ENCODE measurements at places on chromosomes 3 and 15.

GRCh38 chr3:104323226-104323625 lies 1043.5 kb upstream of the ALCAM start:
- no peak for DNase-seq

DNA sequence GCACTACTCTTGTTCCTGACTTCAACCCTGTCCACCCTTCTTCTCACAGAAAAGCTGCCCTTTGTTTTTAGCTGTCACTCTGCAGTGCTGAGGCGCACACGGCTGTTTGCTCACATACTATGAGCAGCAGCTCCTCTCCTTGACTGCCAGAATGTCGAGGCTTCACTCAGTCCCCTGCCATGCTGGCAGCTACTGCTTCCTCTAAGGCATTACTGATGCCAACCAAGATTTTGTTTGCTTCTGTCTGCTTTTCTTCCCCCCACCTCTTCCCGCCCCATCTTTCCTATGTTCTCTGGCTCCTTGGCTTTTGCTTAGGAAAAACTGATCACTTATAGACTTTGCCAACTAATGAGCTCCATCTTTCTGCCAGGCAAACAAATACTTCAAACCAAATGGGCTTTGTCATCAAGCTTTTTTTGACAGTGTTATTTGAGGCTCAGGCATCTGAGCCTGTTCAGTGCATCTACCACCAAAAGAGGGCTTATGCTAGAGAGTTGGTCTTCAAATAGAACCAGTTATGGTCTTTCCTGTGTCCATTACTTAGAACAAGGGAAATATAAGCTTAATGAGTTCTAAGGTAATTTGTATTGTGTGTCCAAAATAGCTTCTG lies 81.0 kb downstream of the FBXL2 start:
- DNase-seq, result no peak

DNA sequence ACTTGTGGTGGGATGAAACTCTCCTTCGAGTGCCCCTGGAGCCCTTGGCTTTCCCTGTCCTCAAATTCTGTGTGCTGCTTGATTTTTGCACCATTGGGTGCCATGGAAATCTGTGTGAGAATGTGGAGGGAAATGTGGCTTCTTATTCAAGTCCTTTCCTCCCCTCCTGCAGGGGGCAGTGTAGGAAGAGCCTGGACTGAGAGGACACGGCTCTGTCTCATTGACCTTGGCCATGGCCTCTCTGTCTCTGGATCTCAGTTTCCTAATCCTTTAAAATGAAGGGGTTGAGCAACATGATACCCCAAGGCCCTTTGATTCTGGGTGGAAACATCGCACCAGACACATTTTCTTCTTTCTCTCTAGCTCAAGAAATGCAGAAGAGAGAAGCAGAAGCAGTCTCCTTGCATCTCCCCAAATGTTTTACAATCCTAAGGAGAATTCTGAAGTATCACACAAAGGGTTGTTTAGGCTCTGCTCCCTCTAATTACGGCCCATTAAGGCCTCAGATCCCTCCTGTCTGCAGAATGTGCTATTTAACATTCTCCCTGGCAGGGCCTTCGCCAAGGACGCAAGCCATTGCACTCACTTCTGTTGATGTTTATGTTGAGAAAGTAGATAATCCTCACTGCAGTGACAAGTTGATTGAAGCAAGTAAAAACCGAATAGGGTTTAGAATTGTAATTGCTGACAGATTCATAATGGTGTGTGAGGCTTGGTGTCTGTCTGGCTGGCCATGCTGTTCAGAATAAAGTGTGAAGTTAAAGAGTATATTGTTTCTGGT lies 169.1 kb downstream of the TPRG1 start:
- peak; percentile 15 for DNase-seq

GRCh38 chr15:40097968-40098476 lies 10.7 kb downstream of the BMF start:
- no peak for DNase-seq

DNA sequence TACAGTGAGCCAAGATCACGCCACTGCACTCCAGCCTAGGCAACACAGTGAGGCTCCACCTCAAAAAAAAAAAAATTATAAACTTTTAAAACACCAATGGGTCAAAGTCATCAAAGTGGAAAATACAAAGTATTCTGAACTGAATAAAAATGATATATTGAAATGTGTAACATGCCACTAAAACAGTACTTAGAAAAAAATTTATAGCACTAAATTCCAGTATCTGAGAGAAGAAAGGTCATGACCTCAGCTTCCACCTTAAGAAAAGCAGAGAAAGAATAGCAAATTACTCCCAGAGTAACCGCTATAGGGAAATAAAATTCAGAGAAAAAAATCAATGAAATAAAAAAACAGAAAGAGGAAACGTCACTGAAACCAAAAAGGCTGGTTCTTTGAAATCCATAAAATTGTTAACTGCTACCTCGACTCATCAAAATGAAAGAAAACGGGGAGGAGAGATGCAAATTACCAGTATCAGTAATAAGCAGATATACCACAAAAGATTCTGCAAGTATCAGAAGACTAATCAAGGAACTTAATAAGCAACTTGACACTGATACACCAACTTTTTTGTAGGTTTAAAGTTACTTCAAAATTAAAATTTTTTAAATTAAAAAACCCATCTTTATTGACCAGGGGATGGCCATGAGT lies 20.8 kb downstream of the ATP13A3 start:
- peak; percentile 11 for DNase-seq

DNA sequence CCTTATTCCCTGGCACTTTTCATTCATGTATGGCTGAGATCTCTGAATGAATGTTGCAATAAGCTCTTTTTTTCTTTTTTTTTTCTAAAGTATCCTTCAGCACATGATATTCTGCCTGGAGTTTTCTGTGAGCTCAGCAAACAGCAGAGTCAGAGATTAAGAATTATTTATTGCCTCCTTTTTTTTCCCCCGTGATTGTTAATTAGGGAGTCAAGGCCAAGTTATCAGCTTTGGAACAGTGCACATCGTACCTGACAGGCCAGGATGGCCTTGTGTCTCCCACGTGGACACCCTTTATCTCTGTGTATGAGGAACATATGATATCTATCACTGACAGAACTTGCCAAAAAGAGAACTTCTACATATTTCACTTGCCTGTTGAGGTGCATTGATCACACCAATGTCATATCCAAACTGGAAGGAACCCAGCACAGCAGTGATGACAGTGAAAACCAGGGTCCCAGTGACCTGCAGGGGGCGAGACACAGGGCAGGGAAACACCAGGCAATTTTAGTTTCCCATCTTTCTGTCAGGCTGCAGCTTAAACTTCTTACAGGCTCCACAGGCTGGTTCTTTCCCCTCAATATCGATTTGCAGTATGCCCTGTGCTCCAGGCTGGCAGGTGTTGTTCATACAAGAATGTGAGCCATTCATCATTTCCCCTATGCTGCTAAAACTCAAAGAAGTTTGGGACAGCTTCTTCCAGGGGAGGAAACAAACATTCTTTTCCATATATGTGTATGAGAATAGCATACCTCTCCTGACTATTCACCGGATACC lies 8.2 kb downstream of the SLC2A2 start:
- no peak for DNase-seq

- no peak for DNase-seq
Measured at GRCh38 chr3:10453431-10454163, 51.8 kb downstream of the ATP2B2 start.

GRCh38 chr3:30245858-30246622 lies 360.4 kb upstream of the TGFBR2 start:
- no peak for DNase-seq

DNA sequence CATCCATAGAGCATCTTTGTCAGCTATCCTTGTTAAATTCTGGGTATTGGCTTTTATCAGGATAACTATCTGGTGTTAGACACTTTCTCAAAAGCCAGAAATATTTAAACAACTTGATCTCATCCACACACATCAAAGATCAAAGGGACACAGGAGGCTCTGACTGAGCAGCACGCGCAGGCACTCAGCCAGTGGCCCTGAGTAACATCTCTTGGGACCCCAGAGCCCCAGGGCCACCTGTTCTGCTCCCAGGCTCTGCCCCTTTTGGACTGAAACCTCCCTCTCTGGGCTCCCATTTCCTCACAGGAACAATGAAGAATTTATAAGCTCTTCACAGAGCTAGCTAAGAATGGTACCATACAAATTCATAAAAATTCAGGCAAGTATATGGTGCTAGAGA lies 16.1 kb downstream of the ATP10A start:
- no peak for DNase-seq

DNA sequence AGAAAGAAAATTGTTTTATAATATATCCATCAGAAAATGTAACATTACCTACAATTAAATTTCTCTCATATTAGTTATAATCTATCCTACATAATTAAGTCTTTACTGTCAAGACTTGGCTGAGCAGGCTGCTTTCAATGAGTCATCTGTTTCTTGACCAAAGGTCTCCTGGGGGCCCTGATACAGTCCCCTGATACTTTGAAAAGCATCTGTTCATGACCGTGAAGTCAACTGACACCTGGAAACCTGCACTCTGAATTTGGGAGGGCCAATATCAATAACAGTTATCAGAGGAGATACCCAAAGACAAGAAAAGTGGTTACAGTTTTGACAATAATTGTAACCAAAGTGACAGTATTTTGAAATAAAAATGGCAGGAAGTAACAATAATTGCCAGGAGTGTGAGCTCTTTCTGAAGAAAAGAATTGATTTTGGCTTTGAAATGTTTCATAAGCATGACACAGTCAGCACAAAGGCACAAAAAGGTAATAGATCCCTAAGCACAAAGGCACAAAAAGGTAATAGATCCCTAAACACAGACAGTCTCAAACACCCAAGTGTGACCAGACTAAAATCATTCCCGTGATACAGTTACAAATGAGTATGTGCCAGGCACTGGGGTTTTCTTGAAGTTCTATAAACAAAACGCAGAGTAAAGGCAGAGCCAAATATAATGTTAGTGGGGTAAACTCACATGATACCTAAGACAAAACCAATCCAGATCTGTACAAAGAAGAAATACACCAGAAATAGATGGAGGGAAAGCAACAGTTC lies 260.7 kb downstream of the PLOD2 start:
- DNase-seq, result no peak

DNA sequence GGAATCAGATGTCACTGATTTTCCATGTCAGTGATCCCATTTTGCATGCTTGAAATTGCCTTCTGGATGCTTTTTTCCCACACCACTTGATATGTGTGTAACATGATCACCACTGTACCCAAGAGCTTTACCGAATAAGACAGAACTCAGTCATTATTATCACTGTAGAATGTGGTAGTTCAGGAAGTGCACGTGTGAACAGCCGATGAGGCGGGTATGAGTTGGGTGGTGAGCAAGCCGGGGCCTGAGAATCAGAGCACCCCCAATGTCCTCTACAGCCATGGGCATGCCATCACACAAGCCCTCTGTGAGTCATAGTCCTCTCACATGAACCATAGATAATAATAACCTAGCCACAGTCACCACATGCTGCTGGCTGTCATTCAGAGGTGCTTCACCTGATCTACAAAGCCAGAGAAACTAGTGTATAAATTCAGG lies 470.8 kb downstream of the SOX2 start:
- no peak for DNase-seq

GRCh38 chr15:43440721-43441281 lies 52.2 kb downstream of the TP53BP1 start:
- peak; percentile 44 for DNase-seq

GRCh38 chr15:53962646-53963561 lies 15.3 kb upstream of the UNC13C start:
- no peak for DNase-seq

DNA sequence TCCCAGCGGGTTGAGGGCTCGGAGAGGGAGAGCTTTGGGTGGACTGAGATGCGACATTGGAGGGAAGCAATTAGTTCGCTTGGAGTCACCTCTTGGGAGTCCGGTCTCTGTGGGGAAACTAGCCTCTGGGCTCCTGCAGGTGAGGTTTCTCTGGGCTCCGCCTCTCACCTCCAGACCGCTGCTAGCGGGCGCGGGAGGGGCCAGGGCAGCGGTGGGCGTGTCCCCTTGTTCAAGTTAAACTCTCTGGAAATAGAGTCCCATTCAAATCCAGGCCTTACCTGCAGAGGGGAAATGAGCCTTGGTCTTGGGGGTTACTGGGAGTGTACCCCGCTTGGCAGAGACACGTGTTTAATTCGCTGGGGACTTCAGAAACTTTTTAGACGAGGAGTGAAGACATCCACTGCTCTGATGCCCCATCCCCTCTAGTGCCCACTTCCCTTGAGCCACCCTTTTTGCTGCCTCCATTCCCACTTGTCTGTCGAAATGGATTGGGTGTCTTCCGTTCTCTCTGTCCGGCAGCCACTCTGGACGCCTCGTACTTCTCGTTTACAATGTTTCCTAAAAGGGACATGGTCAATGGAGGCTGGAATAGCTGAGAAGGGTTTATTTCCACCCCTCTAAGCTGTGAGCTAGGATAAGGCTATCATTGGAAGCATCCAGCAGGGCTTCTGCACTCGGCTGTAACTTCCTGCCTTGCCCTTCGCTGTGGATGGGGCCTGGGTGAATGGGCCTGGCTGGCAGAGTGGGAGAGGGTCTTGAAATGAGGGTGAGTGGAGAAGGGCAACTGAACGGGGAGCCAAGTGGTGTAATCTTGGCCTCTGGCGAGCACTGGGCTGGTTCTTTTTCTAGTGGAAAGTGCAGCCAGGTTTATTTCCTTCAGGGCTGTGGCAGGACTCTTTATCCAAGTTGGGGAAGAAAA lies 1.1 kb downstream of the MITF start:
- no peak for DNase-seq

GRCh38 chr3:38173834-38174418 lies 8.6 kb downstream of the OXSR1 start:
- no peak for DNase-seq

- no peak for DNase-seq
Measured at GRCh38 chr15:91291673-91292072, 191.6 kb downstream of the SV2B start.

DNA sequence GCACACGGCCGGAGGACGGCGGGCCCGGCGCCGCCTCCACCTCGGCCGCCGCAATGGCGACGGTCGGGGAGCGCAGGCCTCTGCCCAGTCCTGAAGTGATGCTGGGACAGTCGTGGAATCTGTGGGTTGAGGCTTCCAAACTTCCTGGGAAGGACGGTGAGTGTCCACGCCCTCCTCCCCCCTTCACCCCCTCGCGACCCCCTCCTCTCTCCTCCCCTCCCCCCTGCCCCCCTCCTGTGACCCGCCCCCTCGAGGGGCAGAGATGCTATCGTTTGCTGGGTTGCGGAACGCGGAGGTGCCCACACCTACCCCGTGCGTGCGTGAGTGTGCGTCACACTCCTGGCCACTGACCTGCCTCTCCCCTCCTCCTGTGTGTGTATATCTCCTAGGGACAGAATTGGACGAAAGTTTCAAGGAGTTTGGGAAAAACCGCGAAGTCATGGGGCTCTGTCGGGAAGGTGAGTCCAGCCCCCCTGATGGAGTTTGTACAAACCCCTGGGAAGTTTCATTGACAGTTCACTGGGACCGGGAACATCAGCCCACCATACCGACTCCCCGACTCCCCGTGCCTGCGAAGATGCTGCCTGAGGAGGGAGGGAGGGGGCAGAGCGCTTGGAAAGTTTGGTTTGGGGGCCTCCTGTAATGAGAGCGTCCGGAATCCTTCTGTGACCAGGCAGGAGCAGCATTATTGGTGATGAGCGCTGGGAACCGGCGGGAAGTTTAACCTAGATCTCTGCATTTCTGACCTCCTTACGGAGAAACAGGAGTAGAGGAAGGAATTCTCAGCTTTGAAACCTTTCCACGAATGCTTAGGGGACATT lies 795 bp upstream of the SCAANT1 start:
- DNase-seq, result peak; percentile 49

- DNase-seq, result no peak
Measured at GRCh38 chr3:128858167-128858566, 21.3 kb upstream of the ACAD9 start.

All from CD4-positive, alpha-beta T cell treated with Interleukin-2 at 100 ng/mL for 4 hours (primary cell).